ENCODE measurements at places on chromosomes 2 and 18.

DNA sequence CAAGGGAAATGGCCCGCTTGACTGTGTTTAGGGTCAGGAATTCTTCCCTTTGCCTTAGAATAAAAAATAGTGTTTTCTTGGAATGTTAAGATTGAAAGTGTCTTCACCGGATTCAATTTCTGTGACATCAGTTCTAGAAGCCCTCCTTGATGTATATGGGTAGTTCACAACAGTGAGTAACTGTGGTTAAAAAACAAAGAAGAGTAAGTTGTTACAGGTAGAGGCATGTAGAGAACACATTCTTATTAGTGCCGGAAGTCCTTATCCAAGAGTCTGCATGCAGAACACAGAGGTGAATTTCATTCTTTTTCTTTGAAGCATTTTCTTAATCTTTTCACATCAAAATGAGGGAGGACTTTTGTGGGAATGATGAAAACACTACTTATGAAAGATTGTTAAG, 105.5 kb downstream of the FMNL2 start:
- no peak for DNase-seq

GRCh38 chr2:196233805-196234475, 62.6 kb upstream of the STK17B start:
- no peak for DNase-seq

DNA sequence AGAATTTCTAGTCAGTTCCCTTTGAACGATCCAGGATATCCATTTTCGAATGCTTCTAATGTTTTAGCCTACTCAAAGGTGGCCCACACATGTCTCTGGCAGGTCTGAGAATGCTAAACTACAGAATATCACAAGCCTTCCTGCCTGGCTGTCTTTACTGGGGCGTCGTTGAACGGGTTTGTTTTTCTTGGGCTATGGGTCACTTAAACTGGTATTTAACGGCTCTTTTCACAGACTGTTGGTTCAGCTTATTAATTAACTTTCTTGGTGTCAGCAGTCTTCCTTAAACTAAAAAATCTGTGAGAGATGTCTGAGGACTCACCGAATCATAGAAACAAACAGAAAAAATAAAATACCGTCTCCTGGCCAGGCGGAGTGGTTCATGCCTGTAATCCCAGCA, 563.2 kb upstream of the NRP2 start:
- no peak for DNase-seq

DNA sequence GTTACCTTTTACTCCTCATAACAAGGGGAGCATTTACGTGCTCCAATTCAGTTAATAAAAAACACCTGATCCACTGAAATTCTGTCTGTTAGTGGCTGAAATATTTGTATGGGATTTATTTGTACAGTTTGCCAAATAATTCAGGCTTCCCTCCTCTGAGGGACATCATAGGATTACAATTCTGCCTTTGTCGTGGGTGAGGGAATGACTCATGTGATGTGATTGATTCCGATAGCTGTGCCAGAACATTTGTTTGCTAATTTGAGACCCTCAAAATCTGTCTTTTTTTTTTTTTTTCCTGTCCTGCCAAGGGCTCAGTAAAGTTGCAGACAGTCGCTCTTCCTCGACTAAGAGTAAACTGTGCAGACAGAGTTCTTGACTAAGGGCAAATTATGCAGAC, 612.6 kb upstream of the CDH2 start:
- DNase-seq: no peak

DNA sequence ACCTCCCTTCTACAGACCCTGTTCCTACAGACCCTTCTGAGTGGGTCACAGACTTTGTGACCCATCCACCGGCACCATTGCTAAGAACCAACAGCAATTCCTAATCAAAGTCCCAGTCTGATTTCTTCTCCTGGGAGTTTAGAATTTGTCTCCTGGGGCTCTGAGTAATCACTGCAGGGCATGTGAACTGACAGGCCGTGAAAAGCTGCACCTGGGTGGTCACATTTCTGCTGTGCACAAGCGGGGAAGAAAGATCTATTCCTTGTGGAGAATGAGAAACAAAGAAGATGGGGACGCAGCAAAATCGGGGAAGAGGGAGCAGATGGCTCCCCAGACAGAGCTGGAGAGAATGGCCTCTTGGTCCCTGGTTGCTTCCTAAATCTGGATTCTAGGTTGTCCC, 151.0 kb downstream of the ARL4C start:
- no peak for DNase-seq

GRCh38 chr2:71995067-71995665, 152.5 kb downstream of the CYP26B1 start:
- no peak for DNase-seq

- DNase-seq: no peak
These were observed 500.1 kb downstream of the ARHGAP15 start for GRCh38 chr2:143629340-143629739.

GRCh38 chr2:197097578-197098366, 171.3 kb upstream of the PGAP1 start:
- no peak for DNase-seq

GRCh38 chr2:172095146-172095904, 7.4 kb downstream of the DLX2 start:
- peak; percentile 58 for DNase-seq

DNA sequence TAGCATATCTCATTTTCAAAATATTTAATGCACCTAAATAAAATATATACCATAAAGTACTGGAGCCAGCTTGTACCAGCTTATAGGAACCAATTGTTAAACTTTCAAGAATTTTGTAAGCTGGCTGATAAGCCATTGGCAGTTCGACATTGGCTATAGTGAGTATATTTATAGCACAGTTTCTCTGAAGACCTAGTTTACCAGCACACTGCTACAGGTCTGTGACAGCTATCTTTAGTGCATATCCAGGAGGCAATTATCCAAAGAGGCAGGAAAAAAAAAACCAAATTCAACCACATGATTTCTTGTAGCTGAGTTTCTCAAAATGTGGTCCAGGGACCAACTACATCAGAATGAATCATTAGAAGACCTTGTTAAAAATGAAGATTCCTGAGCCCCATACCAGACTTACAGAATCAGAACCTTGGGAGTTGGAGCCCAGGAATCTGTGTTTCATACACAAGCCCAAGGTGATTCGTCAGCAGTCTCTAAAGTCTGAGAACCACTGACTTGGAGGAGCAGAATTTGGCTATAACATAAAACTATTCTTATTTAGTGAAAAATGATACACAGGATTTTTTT, 279.0 kb upstream of the NRP2 start:
- DNase-seq: no peak

DNA sequence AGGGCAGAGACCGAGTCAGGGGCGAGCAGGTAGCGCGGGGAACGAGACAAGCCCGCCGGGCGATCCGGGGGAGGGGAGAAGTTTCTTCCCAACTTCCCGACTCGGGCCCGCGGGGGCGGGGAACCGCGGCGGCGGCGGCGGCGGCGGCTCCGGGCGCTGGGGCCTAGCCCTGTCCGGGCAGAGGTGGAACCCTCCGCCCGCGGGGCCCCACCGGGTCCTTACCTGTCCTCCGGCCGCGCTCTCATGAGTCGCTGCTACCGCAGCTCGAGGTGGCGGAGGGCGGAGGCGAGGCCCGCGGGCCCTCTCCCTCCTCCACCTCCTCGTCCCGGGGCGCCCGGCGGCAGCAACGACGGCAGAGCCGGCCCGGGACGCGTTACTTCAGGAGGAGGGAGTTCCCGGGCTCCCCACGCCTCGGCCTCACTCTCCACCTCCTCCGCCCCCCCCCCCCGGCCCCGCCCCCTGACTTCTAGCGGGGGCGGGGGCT, at the start of gene YES1:
Gene YES1, minus strand, starts transcription at position 351 of the 484 bp plus-strand sequence. CDS start 55,415 bp downstream, outside the sequence.
- no peak for DNase-seq

DNA sequence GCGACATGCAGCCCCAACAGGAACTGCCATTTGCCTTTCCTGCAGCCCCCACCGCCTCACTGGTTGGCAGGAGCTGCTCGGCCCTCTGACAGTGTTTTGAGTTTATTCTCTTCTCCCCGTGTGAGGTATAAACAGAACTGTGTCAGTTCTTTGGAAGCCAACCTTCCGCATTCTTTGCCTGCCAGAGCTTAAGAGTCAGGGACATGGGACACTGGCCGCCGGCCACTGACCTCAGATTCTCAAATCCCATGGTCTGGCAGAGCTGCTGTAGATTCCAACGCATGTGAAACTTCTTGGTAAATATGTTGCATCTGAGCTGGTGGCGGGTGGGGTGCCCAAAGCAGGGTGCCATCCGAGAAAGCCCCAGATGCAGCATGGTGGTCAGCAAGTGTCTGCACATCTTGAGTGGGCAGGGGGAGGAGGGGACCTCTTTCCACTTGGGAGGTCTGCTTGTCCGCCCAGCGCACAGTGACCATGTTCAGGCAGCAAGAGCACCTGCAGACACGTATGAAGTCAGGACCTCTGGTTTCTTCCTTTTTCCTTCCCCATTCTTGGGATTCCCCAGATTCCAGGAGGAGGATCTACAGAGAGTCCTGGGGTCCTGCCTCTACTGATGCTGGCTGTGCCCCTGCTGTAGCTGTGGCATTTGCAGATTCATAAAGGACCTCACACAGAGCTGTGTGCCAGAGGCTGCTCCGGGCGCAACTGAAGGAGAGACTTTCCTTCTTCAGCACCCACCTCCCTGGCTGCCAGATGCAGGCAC, 23.8 kb downstream of the ASB18 start:
- no peak for DNase-seq

All from NCI-H748 treated with DMSO at 0.1 percent for 48 hours (cell line).